ELR (cell line): ENCODE measurements at places on chromosomes 7 and 10.

DNA sequence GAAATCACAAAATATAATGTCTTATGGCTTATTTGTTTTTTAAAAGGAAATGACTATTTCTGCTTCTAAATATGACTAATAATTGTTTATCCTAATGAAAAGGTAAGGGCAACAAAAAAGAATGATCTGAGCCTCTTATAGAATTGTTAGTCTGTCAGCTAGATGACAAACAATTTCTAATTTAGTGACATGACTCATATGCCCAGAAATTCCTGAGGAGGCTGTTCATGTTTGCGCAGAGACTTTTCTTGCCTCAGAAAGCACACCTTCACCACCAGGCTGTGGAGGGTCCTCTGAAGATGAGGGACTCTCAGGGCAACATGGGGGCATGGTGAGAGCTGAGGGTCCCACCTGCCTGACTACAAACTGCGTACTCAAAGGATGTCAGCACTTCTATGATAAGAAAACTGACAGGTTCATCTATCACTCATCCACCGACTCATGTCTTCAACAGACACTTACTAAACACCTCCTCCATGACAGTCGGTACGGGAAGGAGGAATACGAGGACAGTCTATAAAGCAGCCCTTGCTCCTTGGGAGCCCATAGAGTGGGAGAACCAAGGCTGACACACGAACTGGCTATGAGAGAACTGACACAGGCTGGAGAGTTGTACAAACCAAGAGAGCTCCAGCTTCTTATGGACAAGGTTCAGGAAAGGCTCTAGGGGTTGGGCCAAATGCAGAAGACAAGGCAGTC lies 102.0 kb downstream of the PKD1L1 start:
- DNase-seq = peak; percentile 80

GRCh38 chr7:29204491-29205272 lies 10.1 kb downstream of the CHN2 start:
- DNase-seq = no peak

DNA sequence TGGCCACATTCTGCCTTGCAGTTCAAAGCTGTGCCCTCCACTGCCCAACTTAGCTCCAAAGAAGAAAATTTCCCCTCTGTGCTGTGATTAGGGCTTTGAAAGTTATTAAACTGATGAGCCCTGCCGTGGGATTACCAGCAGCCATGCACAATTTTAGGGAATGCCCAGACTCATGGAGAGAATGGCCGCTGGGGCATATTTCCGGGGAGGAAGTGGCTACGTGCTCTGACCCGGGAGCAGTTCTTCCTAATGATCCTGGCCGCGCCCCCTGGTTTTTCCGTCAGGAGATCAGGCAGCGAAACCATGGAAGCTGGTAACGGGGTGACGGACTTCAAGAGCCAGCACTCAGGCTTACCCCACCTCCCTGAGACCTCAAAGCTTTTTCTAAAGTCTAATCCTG lies 365.5 kb upstream of the PFKP start:
- no peak for DNase-seq

DNA sequence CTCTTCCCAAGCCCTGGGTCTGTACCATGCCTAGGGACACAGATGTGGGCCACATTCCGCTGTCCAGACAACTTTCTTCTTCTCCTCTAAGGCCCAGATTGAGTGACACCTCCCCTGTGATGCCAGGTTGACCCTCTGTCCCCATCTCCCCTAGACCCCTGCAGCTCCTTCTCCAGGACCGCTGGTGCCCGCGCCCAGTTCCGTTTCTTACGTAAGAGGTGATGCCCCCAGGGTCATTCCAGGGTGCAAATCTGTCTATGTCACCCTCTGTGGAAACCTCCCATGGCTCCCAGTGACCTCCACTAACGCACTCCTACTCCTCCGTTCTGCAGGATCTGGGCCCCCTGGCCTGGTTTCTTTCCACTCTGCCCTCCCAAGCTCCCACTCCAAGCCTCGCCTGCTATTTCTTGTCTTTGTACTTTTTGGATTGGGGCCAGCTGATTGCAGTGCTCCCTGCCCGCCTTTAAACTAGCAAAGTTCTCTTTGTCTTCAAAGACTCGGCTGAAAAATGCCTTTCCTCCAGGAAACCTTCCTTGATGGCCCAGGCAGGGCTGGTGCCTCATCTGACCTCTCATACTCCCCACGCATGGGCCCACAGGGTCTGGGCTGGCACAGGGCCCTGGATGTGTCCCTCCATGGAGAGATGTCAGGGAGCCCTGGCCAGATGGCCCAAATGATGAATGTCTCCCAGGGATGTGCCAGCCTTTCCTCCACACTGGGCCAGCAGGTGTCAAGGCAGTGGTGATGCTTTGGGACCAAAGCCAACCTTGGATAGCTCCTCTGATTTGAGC lies 21.3 kb upstream of the ELN start:
- no peak for DNase-seq

DNA sequence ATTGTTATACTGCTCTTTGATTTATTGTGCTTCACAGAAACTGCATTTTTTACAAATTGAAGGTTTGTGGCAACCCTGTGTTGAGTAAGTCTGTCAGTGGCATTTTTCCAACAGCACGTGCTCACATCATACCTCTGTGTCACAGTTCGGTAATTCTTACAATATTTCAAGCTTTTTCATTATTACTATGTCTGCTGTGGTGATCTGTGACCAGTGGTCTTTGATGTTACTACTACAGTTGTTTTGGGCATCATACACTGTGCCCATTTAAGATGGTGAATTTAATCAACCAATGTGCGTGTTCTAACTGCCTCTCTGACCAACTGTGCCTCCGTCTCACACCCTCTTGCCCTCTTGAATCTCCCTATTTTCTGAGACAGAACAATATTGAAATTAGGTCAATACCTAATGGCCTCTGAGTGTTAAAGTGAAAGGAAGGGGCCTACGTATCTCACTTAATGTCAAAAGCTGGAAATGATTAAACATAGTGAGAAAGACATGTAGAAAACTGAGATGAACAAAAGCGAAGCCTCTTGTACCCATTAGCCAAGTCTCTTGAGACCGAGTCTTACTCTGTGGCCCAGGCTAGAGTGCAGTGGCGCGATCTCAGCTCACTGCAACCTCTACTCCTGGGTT lies 20.2 kb upstream of the ASL start:
- peak; percentile 72 for DNase-seq

DNA sequence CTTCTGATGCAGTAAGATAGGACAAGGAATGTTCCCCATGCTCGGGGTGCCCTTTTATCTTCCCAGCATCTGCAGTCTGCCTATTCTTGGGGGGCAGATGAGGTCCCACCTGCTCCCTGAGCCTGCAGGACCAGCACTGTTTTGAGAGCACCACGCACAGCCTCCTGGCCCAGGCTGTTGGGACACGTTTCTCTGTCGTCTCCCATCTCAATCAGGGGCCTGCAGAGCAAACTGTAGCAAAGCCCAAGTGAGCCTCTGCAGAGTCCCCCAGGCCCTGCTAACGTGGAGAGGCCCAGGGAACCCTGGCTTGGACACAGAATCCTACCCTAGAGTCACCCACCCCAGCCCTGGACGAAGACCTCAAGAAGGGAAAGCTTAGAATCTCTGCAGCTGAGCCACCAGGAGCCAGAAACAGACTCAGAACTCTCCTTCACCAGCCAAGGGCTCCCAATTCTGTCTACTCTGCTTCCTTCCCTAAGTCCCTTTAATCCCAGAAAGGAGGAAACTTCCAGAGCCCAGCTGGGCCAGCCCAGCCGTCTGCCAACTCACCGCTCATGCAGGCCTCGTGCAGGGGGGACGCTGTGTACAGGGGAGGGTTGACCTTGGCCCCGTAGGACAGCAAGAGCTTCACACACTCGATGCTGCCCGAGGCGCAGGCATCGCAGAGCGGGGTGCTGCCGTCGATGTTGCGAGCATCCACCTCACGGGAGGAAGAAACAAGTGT lies 15.6 kb downstream of the ASB13 start:
- no peak for DNase-seq

GRCh38 chr7:128391805-128392204 lies 18.0 kb downstream of the IMPDH1 start:
- DNase-seq = no peak

DNA sequence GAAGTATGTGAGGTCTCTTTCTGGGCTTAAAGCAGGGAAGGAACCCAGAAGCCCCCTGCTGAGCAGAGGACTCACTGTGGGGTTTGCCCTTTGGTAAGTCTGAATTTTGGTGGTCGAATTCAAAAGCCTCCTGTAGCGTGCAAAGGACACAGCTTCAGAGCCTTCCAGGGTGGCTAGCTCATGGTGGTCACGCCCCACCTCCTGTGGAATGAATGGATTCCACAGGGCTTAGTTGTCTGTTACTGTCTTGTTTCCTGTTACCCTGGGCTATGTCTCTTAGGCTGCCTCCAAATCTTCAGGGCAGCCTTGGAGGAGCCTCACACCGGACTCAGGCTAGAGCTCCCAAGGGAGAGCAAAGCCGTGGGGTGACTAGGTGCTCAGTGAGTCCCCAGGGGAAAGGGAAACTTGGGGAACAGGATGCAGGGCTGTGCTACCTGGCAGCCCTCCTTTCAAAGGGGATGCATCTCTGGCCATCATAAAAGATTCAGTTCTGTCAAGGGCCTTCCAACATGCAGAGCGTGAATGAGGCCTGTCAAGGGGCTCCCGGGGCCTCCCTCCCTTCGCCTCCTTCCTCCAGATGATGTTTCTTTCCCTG lies 211.7 kb downstream of the CCSER2 start:
- peak; percentile 92 for DNase-seq

DNA sequence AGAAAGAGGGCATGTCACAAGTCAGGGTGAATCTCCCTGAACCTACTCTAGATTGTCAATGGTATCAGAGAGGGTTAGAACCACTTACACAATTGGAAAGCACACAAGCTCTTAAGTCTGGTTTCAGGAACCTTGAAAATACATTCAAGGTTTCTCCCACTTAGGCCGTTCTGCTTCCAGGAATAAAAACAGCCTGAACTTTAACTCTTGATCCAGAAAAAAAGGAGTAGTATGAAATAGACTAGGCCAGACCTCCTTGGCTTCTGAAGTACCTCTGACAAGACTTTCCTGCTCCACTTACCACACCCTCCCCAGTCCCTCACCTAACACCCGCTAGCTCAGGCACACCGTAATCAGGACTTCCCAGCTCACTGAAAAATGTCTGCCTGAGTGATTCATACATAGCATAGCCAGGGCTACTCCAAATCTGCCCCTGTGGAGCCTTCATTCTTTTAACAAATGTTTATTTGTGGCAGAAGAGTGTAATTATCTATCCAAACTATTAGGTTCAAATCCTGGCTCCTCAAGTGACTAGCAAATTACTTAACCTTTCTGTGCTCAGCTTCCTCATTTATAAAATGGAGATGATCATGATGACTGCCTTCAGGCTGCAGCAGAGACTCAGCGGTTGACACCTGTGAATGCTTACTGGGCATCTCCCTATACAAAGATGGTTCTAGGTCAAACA lies 30.3 kb upstream of the IL6 start:
- peak; percentile 28 for DNase-seq

DNA sequence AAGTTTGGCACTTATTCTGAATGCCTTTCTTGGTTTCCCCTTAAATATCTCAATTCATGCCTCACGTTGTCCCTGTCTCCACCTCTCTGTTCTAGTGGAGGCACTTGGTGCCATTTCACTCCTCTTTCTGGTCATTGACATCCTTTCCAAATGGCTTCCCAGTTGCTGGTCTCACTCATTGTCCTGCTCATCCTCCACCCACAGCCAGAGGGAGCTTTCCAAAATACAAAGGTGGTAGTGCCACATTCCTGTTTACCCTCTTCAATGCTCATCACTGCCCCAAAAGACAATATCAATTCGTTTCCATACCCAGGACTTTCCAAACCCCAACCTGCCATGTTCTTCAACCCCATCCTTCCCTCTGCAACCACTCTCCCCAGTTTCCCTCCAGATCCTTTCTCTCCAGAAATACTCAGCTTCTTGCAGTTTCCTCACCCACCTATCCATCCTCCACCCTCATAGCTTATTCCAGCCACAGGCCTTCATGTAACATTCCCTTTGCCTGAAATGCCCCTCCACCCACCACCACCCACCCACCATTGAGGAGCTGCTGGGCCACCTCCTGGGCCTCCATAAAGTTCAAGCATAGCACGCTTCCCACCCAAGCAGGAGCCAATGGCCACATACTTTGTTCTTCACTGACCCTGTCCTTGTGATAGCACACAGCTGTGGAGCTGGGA lies 63.1 kb upstream of the ADRB1 start:
- peak; percentile 22 for DNase-seq

GRCh38 chr7:19295376-19295775 lies 150.2 kb upstream of the FERD3L start:
- DNase-seq = no peak

GRCh38 chr7:5550831-5551230 lies 127.2 kb upstream of the TNRC18 start:
- DNase-seq = no peak

DNA sequence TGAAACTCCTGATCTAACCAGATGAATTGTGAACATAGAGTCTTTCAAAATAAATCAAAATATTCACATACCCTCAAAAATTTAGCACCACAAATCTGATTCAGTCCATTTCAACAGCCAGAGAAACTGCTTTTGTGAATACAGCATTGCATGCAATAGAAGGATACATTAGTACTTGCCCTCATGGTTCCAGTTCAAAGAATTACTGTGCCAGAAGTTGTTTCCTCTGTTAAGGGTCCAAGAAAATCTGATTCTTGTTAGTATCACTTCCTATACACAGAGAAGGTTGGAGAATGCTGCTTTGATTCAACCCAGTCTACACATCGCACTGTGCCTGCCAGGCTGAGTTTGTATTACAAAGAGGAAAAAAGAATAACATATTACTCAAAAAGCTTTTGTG lies 115.6 kb downstream of the TFEC start:
- no peak for DNase-seq

- no peak for DNase-seq
These were observed 718 bp upstream of the STEAP4 start for GRCh38 chr7:88307412-88307811.

- DNase-seq = peak; percentile 51
These were observed 534.1 kb downstream of the SDK1 start for GRCh38 chr7:3835109-3835508.

- no peak for DNase-seq
These were observed 30.9 kb upstream of the ITGB8 start for GRCh38 chr7:20299647-20300312.

DNA sequence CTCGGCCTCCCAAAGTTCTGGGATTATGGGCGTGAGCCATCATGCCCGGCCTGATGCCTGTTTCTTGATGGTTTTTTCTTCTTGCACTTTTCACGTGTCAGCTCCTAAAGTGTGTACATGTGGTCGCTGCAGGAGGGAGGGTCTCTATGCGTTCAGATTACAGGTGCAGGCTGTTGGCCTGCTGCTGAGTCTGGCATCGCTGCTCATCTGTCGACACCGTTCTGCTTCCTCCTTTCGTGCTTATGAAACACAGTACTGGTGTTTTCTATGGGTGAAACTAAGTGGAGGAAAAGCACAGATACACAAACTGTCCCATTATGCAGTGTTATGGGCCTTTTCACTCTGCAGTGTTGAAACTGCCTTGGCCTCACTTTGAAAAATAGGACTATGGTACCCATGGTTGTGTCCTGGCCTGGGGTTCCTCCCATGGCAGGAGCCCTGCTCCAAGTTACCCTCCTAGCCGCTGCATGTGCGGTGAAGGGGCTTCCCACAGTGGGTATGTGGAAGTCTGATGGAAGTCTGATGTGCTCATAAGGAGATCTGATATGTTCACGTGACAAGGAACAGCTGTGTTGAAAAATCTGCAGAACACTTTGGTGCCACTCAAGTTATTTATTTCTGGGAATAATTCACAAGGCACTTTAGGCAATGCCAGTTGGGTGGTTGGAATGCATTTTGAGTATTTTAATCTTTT lies 23.5 kb downstream of the OGDH start:
- no peak for DNase-seq
